ENCODE measurements at places on chromosomes 13 and 19.

- DNase-seq, result no peak
Measured at GRCh38 chr19:12145348-12145747, 5.2 kb upstream of the ZNF20 start.

- no peak for DNase-seq
Measured at GRCh38 chr19:52592301-52592700, 22.2 kb downstream of the ZNF701 start.

GRCh38 chr19:33300009-33300893 lies 2.1 kb downstream of the CEBPA start:
- no peak for DNase-seq

GRCh38 chr13:73702419-73703071 lies 431.7 kb downstream of the KLF12 start:
- DNase-seq, result no peak

DNA sequence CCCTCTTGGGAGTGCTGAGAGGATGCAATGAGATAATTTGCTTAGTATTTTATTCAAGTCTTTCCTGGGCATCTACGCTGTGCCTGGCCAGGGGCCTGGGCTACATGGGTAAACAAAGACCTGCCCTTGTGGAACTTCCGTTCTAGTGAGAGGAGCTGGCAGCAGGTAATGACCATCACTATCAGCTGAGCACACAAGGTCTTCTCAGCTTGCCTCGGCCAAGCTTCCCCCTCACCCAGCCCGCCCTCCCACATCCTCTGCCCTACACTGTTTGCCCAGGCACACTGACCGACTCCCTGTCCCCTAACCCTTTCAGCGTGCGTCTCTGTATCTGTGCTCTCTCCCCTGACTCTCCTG lies 8.6 kb upstream of the FKRP start:
- DNase-seq, result no peak

DNA sequence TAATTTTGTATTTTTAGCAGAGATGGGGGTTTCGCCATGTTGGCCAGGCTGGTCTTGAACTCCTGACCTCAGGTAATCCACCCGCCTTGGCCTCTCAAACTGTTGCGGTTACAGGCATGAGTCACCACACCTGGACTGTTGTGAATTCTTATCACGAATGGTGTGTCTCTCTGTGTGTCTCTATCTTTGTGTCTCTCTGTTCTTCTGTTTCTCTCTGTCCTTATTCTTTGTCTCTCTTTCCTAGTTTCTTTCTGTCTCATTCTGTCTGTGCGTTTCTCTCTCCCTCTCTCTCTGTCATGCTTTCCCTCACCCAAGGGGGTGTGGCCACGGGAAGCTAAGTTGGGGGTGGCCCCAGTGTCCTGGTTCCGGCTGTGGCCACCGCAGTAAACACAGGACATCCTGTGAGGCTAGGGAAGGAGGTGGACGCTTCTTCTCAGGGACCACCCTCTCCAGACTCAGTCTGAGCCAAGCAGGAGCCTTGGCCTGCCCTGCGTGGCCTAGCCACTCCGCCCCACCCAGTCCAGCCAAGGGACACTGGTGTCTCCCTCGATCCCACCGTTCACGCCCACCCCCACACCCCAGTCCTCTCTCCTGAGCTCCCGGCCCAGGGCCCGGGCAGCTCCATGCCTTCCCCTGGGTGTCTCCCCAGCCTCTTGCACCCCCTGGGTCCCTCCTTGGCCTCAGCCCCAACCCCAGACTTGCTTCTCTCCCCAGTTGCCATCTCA lies 3.9 kb upstream of the PRX start:
- no peak for DNase-seq

DNA sequence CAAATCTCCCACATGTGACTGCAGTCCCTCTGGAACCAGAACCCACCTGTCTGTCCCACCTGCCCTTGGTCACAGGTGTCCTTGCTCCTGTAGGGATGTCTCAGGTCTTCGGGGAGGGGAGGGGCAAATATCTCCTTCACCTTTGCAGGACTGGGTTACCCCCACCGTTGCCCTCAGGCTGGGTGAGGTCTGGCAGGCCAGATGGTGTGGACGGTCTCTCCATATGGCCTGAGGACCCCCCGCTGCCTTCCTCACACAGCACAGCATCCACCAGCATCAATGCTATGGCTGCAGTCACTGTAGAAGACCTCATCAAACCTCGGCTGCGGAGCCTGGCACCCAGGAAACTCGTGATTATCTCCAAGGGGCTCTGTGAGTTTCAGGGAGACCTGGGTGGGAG lies 10.0 kb downstream of the SLC5A5 start:
- no peak for DNase-seq

DNA sequence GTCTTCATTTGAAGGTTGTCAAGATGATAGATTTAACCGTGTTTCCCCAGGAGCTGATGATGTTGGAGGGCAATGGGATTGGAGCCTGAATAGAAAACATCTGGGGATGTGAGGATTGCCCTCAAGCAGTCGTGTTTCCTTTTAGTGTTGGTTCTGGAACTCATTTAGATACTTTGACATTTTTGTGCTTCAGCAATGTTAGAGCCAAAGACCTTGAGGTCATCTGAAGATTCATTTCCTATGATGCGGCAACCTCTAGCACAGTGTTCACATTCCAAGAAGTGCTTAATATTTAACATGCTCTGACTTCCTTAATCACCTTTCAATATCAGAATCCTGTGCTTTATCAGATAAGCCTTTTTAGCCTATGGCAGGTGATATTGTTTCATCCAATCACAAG lies 82.7 kb downstream of the SLC10A2 start:
- DNase-seq, result no peak

DNA sequence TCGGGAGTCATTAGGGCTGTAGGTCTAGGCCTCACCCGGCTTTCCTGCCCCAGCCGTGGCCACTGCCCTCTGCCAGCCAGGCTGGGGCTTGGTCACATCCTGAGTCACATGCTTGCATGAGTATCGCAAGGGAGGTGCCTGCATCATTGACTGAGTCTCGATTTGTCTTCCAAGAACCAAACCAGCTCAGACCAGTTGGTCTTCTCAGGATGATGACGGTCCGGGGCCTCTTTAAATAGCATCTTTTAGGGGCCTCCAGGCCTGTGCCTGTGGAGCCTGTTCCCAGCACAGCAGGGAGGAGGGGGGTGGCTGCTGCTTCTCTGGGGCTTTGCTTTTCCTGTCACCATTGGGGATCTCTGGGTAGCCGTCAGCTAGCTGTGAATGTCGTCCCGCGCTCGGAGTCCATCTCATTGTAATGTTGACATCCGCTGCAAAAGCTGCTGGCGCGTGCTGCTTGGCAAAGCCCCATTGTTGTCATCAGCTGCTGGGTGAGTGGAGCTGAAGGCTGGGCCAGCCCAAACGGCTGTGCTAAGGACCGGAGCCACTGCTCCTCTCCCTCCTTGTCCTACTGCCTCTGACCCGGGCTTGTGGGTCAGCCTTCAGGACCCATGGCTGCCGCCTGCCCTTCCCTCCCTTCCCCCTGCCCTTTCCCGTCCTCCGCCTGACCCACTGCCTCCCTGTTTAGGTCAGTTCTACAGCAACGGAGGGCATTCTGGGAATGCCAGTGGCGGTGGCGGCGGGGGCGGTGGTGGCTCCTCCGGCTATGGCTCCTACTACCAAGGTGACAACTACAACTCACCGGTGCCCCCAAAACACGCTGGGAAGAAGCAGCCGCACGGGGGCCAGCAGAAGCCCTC lies 14.3 kb upstream of the QTRT1 start:
- DNase-seq, result no peak

GRCh38 chr19:18469069-18469846 lies 31.3 kb upstream of the ISYNA1 start:
- peak; percentile 65 for DNase-seq

GRCh38 chr13:37429976-37430375 lies 168.6 kb downstream of the POSTN start:
- no peak for DNase-seq

DNA sequence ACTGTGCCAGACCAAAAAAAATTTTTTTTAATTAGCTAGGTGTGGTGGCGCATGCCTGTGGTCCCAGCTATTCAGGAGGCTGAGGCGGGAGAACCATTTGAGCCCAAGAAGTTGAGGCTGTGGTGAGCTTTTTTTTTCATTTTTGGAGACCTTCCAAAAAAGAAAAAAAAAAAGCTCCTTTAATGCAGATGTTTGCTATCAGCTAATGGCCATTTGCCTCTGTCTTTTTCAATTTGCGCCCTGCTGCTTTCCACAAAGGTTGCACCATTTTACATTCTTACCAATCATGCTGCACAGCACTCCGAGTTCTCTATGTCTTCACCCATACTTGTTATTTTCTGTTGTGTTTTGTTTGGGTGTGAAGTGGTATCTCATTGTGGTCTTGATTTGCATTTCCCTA lies 15.6 kb upstream of the SMARCA4 start:
- no peak for DNase-seq

- DNase-seq, result no peak
Measured at GRCh38 chr13:24148414-24149235, 11.9 kb upstream of the SPATA13 start.

DNA sequence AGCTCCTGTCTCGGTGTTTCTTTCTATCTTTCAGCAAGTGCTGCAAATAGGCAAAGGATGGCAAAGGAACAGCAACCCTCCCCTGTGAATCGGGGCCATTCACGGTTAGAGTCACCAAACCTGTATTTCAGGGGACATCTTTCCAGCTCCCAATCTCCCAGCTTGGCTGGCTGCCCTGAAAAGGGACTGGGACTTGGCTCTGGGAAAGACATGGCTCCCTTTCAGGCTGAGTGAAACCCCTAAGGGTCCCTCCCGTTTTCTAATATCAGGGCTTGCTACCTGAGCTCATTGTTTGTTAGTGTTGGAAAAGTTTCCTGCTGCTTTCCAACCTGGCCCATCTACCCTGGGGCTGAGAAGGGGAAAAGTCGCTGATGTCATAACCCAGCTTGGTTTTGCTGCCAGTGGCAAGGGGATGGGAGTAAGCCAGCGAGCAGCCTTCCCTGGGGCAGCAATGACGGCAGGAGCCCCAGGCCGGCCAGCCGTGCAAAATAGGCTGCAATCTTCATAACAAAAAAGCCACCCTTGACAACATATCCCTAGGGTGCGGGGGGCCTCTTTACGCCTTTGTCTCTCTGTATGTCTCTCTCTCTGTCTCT lies 29.9 kb downstream of the SERP2 start:
- DNase-seq, result no peak

DNA sequence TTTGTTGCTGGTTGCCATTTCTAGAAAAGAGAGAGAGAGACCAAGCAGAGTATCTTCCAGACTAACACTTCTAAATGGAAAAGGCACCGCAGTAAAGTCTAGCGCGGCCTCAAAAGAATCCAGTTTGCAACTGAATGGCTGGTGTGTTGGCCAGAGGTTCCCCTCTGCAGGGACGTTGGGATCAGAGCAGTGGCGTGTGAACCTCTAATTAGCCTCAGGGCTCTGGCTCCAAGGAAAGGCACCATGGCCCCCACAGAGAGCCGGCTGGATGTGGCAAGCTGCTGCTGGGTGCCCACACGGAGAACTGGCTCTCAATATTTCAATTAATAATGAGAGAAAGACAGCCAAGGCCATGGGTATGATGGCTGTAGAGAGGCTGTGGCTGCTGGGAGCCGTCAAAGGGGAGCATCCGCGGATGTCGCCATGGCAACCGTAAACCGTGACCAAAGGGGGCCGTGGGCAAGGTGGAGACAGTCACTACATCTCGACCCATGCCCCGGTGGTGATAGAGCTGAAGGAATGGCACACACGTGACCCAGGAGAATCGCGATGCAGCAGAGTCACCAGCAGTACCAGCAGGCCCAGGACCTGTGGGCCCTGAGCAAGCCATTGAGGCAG lies 9.5 kb downstream of the VSTM2B start:
- DNase-seq, result no peak

GRCh38 chr19:8459520-8460270 lies 14.9 kb downstream of the HNRNPM start:
- no peak for DNase-seq

DNA sequence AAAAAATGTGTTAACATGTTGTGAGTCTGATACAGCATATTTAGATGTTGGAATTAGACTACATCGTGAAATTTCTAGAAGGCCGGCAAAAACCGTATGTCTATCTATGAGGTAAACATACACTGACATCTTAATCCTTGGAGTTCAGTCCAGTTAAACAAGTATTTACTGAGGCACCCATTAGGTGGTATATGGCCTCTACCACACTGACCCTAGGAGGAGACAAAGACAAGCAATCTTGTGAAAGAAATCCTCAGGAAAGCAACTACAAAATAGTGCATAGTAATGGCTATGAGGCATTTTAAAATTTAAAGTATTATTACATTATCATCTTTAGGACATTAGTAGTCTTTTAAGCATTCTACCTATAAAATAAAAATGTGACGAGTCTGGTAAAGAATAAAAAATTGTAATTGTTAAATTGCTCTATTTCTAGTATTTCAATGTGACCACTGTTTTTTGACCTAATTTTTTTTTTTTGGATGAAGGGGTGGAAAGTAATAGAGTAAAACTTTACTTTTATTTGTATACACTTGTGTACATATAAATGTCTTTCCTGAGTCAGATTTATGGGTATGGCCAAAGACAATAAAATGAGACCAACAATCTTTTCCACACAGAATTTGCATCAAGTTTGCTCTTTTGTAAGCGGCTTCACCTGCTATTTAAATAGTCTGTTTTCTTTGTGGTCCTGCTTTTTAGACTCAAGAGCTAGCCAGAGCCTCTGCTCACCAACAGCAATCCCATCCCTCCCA lies 50.5 kb downstream of the KATNAL1 start:
- no peak for DNase-seq

GRCh38 chr19:14795078-14795721 lies 16.8 kb upstream of the ADGRE2 start:
- DNase-seq, result no peak

Measured in omental fat pad (tissue), 4 donors.